ENCODE measurements at places on chromosomes 4 and X.

- no peak for DNase-seq
Measured at GRCh38 chr4:47837908-47838294, at the start of gene CORIN. CORIN (minus strand) TSS chr4:47838067; CDS start chr4:47837949, 118 bp downstream.

DNA sequence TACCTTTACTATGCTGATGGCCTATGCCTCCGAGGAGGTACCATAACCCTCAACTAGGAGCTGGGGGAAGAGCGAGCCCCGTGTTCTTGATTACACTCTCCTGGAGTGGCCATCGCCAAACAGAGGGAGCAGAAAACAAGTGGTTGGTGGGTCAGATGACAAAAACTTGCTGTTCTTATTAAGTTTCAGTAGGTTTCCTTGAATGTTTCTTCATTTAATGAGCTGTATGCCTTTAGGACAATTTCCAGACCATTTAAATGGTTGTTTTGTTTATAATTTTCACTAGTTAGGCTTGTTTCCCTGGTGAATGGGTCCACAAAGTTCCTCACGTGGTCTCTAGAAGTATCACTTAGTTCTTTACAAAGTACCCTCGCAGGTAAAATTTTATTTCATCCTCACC, 4.7 kb downstream of the PYURF start:
- no peak for DNase-seq

- no peak for DNase-seq
Measured at GRCh38 chr4:21202959-21203358, 502.7 kb downstream of the PACRGL start.

DNA sequence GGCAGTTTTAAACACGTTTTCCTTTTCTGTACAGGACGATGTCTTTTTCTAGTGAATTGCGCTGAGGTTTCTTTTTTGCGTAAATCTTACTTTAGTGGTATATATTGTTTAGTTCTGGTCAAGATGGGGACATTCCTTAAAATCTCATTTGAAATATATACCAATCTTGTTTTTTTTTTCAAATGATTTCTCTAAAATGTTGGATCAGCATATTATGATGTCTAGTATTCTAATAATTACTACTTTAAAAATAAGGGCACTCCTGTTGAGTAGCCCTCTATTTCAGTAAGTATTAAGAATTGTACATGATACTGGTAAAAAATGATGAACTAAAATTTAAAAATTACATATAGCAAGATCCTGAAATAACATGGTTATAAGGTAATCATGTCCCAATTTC, 224.1 kb upstream of the ARHGAP24 start:
- no peak for DNase-seq

GRCh38 chr4:154566639-154567204, 3.9 kb downstream of the FGB start:
- DNase-seq: no peak

- DNase-seq: no peak
Measured at GRCh38 chr4:23720556-23720955, 169.3 kb downstream of the PPARGC1A start.
